Activated CD4-positive, CD25-positive, alpha-beta regulatory T cell treated with anti-CD3 and anti-CD28 coated beads, Interleukin-2, amount 50 U/mL, for 16 hours (primary cell): ENCODE measurements at places on chromosomes 5 and 9.

GRCh38 chr9:17810728-17811571, 232.1 kb downstream of the SH3GL2 start:
- peak; percentile 1 for DNase-seq

GRCh38 chr9:68546596-68547390, 6.1 kb upstream of the TMEM252 start:
- no peak for DNase-seq

DNA sequence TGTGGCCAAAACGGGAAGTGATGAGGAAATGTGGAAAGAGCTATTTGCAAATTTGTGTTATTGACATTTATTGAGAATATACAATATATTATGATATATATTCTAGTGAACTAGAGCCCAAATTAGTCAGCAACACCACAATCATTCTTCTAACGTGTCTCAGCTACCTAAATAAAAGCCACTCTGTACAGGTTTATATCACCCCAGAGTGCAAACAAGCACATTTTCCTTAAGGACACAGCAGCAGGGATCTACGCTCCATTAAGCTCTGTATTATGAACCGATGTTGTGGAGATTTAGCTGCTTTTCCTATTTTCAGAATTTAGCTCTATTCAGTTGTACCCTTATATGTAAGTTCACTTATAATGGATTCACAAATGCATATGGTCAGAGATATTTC, 77.9 kb downstream of the CDH18 start:
- no peak for DNase-seq

DNA sequence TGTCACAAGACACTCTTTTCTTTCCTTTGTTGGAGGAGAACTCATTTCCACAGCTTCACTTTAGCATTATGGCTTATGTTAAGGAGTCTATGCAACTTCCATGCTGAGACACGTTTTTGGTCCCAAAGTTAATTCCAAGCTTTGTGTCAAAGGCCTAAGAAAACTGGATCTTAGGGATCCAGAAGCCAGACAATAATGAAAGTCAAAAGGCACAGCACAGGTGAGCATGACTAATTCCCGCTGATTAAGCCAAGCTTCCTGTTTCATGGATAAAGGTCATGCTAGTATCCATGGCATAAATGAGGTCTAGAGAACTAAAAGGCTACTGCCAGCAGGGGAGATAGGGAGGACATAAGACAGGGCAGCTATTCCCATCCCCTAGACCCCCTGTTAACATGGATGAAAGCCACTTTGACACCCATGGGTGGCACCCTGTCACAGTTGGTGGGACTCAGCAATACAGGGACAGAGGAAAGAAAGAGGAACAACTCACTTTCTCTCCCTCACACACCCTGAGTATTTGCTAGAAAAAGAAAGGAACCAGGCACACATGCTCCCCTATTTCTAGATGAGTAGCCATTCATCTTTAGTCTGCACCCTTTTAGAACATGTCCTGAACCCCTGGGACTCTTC, 438.1 kb upstream of the CDH9 start:
- no peak for DNase-seq

DNA sequence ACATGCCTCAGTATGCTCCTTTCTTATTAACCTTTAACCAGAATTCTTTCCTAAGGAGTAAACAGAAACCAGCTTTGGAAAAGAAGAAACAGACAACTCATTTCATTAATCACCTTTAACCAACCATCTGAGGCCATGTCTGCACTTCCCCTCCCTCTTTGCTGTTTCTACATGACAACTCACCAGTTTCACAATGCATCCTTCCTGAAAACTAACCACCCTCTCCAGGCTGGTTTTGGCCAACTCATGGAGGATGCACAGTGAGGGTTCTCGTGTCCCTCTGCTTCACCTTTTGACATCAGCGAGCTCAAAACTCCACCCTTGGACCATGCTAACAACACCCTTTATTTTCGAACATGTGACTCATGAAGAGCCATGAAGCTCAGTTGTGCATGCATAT, 244.1 kb downstream of the ELAVL2 start:
- DNase-seq = no peak
